ENCODE measurements at places on chromosomes 3 and 15.

DNA sequence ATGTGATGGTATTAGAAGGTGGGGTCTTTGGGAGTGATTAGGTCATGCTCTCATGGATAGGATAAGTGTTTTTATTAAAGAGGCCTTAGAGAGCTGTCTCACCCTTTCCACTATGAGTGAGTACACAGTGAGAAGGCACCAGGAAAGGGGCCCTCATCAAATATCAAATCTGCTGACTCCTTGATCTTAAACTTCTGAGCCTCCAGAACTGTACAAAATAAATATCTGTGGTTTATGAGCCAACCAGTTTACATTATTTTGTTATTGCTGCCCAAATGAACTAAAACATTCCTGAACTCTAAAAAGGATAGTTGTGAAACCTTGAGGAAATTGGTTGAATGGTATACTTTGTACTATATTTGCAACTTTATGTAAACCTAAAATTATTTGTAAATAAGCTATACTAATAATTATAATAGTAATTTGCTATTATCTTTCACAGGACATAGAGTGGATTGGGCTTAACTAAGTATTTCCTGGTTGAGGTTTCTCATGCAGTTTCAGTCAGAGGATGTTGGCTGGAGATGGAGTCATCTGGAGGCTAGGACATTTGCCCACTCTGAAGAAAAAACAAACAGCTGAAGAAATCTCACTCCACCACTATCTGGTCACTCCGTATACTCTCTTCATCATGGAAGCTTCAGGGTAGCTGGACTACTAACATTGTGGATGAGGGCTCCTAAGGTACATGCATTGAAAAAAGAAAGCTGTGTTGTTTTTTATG, 1068.6 kb upstream of the CADM2 start:
- no peak for DNase-seq

DNA sequence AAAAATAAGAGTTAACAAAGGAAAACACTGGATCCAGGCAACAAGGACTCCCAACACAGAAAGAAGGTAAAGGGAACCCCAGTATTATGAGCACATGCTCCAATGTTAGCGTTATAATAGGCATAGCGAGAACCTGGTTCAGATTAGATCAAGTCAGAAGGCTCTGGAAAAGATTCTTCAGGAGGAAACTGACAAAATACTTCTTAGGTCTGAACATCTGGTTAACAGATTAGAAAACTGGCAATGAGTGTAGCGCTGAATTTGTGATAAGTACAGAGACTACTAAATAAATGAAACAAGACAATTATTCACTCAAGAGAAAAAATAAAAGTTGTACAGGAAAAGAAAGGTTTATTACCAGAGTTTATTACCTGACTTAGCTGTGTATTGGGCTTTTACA, 146.1 kb downstream of the DPH6 start:
- no peak for DNase-seq

- DNase-seq: no peak
Observed at GRCh38 chr3:9000041-9000440, 36.8 kb upstream of the RAD18 start.

DNA sequence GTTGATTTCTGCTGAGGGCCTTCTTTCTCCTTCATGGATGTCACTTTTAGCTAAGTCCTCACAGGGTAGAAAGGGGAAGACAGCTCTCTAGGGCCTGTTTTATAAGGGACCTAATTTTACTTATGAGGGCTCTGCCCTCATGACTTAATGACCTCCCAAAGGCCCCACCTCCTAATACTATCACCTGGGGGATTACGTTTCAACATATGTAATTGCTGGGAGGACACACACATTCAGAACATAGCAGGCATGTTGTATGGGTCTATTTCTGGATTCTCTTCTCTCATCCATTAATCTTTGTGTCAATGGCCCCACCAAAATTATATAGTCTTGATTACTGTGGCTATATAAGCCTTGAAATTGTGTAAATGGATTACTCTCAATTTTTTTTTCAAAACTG, 255.0 kb downstream of the CLSTN2 start:
- DNase-seq: no peak

GRCh38 chr3:36965440-36965839, 20.6 kb upstream of the TRANK1 start:
- DNase-seq: no peak

GRCh38 chr3:52002748-52003147, 7.1 kb upstream of the RPL29 start:
- no peak for DNase-seq

DNA sequence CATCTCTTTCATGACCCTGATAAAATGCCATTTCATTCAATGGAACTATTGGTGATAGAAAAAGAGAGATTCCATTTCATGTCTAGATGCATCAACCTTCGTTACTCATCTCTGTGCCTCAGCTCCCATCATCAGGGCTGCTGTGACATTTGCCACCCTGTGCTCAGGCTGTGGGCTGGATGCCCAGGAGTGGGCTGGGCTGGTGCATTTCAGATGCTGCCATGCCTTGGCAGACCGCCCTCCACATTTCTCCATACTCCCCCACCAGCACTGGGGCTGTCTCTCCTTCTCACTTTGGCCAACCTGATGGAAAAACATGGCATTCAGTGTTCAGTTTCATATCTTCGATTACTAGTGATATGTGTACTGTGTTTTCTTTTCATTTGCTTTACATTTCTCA, 59.1 kb downstream of the DNASE1L3 start:
- DNase-seq: no peak

- no peak for DNase-seq
Observed at GRCh38 chr15:81531109-81531592, 157.1 kb upstream of the TMC3 start.

- DNase-seq: no peak
Observed at GRCh38 chr3:31815006-31815405, 166.1 kb downstream of the OSBPL10 start.

DNA sequence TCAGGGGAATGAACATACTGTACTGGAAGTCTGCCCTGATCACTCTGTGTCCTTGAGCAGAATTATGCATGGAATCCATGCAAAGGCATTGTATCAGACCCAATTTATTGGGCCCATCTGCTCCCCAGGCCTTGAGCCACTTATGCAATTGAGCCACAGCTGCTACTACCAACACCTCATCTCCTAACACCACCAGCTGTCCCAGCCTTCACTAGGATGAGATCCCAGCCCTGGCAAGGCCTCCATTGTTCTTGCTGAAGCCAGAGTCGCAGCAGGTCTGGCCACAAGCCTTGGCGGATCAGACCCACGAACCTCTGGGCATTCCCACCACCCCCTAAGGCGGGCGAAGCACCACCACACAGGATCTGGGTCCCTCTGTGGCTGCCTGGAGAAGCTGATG, 9.2 kb upstream of the NME9 start:
- no peak for DNase-seq
